Endothelial cell of umbilical vein (primary cell): ENCODE measurements at places on chromosomes 6 and 20.

GRCh38 chr6:38517005-38517404, 122.7 kb downstream of the BTBD9 start:
- H3K27me3 ChIP-seq: no peaks in the 10 kb centered on the region
- no peak for DNase-seq
- H3K27ac ChIP-seq: no peak overlapping the region
- peaks cover 4% of the 10 kb centered on the region for H3K4me1 ChIP-seq
- no peak overlapping the region for H3K4me3 ChIP-seq

DNA sequence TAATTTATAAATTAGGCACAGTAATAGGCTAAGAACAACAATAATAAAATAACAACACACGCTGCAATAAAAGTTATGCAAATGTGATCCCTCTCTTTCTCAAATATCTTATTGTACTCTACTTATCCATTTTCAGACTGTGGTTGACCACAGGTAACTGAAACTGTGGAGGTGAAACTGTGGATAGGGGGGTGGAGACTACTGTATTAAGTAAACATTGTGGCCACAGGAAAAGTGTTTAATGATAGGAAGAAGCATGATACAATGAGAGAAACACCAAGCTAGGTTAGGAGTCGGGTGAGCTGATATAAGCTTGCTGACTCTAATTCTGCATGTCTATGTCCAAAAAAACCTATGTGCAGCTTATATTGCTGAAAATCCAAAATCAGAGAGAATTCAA, 23.0 kb downstream of the NHLRC1 start:
- H3K27ac ChIP-seq: no peak overlapping the region
- H3K4me1 ChIP-seq: no peaks in the 10 kb centered on the region
- no peak for DNase-seq
- H3K27me3 ChIP-seq: no peaks in the 10 kb centered on the region
- no peaks in the 10 kb centered on the region for H3K36me3 ChIP-seq

GRCh38 chr6:30752157-30752927, 8.0 kb upstream of the IER3 start:
- H3K4me1 ChIP-seq: peaks cover 54% of the 10 kb centered on the region
- no peaks in the 10 kb centered on the region for H3K36me3 ChIP-seq
- peak overlapping the region; percentile 96 for H3K27ac ChIP-seq
- no peaks in the 10 kb centered on the region for H3K27me3 ChIP-seq
- DNase-seq: peak; percentile 99

DNA sequence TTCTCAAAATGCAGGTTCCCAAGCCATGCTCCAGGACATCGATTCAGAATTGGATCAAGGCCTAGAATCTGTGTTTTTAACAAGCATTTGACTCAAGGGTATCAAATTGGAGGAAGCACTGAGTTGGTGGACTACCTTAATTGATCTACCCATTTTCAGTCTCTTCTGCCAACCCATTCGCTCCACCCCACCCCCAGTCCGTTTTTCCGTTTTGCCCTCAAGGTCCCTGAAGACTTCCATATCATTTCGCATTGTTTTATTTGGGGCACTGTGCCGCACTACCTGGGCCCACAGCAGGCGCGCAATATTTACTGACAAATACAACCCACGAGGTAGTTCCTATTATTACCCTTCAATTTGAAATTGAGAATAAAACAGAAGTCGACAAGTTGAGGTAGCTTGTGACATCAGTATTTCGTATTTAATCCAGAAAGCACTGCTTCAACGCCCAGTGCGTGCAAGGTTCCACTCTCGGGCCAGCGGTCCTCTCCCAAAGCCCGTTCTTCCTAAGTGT, 557 bp upstream of the DHX35 start:
- no peaks in the 10 kb centered on the region for H3K36me3 ChIP-seq
- peak overlapping the region; percentile 36 for H3K27ac ChIP-seq
- H3K4me1 ChIP-seq: peaks cover 19% of the 10 kb centered on the region
- no peak for DNase-seq
- peak overlapping the region; percentile 95 for H3K4me3 ChIP-seq
- no peaks in the 10 kb centered on the region for H3K27me3 ChIP-seq

- no peaks in the 10 kb centered on the region for H3K4me1 ChIP-seq
- peaks cover 3% of the 10 kb centered on the region for H3K27me3 ChIP-seq
- no peak overlapping the region for H3K4me3 ChIP-seq
- no peak overlapping the region for H3K27ac ChIP-seq
These were observed 2.7 kb downstream of the COL21A1 start for GRCh38 chr6:56244528-56245253.
